NCI-H69 (cell line): ENCODE measurements at places on chromosomes 6 and 20.

DNA sequence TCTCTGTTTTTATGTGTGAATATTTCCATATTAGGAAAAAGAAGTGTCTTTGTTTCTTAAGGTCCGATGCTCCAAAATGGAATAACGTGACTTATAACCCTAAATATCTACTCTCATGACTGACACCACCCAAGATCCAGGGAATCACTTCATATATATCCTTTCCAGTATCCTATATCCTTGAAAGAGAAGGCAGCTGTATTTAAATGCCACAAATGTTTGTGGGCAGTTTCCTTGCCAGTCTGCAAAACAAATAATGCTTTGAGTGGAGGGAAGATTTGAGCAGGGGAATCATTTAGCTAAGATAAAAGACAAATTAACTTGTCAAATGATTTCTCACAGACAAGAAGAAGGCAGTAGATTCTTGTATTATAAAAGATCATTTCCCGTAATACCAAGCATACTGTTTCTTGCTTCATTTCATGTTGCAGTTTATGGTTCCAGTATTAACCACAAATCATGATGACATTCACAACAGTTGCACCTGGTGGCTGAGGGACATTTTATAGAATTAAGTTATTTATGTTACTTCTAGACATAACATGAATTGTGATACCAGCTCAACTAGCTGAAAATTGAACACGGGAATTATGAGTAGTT lies 30.0 kb upstream of the FABP7 start:
- no peak for DNase-seq

DNA sequence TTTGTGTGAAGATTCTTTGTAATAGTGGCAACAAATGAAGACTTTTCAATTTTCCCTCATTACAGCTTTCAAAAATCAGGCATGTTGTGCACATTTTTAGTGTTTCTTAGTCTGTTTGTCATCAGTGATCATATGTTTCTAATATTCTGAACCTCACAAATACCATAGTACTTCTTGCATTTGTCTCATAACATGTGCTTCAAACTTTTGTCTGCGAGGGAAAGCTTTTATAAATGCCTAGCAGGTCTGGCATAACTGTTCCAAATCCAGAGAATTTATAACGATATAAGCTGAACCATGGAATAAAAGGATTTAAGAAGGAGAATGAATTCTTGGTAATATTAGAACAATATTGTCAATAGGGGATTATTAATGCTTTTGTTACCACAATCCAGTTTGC lies 670.2 kb downstream of the RFPL4B start:
- no peak for DNase-seq

DNA sequence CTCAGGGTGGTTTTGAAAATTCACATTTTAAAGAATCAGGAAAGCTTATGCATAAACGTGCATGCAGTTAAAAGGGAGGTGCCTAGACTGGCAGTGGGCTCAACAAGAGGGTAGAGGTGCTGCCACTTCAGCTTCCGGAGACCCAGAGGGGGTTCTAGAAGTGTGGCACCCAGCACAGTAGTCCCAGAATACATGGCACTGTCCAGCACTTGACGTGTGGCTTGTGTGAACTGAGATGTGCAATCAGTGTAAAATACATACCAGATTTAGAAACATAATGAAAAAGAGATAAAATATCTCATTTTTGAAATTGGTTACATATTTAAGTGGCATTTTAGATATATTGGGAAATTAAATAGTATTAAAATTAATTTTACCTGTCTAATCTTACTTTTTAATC lies 89.3 kb downstream of the RIN2 start:
- DNase-seq: no peak

DNA sequence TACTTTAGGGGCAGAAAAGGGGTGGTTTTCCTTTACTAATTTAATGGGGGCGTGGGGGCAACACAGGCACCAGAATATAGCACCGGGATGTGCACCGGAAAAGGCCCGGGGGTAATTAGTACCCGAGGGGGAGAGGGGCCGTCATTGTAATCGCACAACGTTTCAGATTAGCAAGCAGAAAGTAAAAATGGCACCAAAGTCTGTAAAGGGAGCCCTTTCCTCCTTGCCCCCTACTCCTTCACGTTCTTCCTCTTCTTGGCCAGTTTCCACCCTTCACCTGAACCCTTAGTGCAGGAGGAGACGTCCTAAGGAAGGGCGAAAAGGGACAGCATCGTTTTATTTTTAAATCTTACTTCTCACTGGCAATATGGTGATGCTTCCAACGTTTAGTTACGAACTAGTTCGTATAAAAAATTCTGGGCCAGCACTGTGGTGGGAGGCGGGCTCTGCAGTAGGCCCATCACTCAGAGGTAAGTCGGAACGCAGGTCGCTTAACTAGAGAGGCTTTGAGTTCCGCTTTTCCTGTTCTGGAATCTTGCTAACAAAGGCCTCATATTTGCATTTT lies 742 bp upstream of the CEP85L start:
- peak; percentile 69 for DNase-seq

DNA sequence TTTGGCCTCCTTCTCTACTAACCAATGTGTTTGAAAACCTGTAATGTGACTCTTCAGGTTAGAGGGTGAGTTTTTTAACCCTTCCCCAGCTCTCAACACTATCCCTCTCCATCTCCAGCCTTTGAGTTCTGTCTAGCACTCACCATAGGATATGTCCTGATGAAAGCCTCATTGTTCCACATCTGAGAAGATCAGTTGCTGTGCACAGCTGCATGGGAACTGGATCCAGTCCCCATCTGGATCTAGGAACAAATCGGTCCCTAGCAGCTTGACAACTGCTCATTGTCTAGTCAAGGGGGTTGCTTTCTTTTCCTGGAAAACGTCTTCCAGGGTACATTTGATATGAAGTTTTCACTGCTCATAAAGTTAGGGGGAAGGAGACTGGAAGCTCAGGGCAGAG lies 45.4 kb upstream of the AGPAT4 start:
- no peak for DNase-seq

DNA sequence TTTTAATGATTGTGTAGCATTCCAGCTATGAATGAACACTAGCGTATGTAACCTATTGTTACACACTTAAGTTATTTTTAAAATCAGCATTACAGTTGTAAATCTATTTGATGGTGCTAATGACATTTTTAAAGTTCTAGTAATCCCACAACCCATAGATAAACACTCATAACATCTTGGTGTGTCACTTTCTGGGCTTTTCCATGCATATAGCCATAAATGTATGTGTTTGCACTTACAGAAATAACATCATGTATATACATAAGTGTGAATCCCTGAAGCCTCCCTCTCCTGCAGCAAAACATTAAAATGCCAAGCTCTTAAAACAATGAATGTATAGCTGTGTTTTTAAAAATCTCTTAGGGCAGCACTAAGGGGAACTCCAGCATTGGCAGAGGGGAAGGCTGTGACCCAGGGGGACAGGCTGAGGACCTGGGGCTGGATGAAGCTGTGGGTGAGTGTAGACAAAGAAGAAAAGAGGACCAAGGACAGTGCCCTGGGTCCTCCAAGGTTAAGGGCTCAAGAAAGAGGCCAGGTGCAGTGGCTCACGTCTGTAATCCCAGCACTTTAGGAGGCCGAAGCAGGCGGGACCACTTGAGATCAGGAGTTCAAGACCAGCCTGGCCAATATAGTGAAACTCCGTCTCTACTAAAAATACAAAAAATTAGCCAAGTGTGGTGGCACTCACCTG lies 929 bp upstream of the CENPB start:
- no peak for DNase-seq

DNA sequence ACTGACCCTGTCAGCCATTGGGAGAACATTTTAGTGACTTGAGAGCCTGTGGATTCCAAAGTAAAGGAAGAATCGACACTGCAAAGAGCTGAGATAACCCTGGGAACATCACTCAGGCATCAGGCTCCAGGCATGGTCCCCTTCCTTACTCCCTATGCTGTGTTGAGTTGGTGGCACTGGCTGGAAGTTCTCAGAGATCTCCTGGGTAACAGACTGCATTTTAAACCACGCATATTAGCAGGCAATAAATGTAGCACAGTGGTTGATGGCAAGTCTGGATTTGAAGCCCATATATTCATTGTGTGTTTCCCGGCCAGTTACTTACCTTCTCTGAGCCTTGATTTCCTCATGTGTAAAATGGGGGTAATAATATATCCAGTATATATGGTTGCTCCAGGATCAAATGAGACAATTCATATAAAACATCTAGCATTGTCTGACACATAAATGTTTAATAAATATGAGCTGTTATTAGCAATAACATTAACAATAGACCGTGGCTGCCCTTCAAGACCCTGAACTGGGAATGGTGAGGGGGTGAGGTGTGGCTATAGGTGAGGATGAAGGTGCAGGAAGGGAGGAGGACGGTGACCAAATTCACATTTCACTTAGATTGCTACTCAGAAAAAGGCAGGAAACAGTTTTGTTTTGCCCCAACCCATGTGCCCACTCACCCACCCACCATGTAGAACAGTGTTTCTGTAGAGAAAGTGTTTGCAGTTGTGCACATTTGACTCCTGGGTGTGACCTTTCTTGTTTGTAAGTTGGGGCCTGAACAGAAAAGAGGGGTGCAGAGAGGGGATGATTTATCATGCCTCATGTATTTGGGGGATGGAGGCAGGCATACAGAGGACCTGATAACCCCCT lies 2.1 kb downstream of the PLCG1 start:
- no peak for DNase-seq
